ENCODE measurements at places on chromosomes 3 and 15.
A peak's percentile ranks its signal among the peaks of the same experiment; 100 is the strongest.

- peak; percentile 48 for DNase-seq
Observed at GRCh38 chr3:46812237-46812791, 50.9 kb downstream of the MYL3 start.

GRCh38 chr3:81823882-81824395 lies 62.5 kb upstream of the GBE1 start:
- DNase-seq, result no peak

DNA sequence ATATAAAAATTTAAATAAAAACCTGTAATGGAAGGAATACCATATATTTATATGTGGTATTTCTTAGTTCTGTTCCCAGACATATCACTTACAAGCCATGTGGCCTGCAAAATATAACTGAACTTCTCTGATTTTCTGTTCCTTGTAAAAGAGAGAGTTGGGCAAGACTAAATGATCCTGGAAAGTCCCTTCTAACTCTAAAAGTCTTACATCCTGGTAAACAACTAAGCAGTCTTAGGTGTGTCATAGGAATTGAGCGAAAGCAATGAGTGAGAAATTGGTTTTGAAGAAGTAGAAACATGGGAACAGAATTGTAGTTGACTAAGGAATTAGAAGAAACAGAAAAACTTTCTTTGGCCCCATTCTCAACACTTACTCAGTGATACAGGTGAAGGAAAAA lies 25.3 kb upstream of the IL20RB start:
- DNase-seq, result no peak

DNA sequence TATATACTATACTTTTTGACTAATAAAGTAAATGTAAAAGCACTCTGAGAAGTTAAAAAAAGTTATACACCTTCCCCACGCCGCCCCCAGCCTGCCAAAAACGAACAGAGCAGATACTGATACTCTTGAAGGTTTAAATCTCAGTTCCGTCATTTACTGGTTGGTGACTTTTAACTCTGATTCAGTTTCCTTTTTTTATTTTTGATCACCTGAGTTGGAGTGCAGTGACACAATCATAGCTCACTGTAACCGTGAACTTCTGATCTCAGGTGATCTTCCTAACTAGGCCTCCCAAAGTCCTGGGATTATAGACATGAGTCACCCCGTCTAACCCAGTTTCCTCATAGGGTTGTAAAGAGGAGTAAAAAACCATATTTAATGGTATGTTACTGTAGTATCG lies 3.3 kb upstream of the TIPIN start:
- DNase-seq, result no peak

DNA sequence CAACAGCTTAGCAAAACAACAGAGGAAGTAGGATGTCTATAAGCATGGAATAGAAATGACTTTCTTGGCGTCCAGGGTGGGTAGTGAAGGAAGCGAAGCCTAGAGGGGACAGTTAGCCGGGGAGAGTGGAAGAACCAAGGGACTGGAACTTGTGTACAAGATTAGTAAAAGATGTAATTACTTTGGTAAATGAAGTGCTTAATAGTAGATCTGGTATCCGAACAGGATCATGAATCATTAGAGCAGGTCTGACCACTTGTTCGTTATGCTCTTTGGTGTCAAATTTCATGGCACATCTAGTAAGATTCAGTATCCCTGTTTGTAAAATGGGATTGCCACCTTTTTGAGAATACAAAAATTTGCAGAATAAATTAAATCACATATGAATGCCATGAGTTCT lies 112.5 kb upstream of the MLF1 start:
- no peak for DNase-seq

DNA sequence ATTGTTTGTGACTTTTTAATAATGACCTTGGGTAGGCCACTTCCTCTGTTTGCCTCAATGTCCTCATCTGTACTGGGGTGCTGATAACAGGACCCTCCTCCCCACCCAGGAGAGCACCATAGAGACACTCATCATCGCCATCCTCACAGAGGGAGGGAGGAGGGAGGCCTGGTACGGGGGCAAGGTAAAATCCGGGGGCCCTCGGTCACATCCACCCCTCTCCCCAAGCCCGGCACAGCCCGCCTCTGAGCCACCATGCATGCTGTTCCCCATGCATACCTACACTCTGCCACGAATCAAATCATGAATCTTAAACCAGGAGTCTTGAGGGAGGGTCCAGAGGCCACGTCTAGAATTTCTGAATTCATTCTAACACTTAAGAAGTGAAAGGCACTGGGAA lies 74.9 kb upstream of the IQSEC1 start:
- DNase-seq, result no peak

DNA sequence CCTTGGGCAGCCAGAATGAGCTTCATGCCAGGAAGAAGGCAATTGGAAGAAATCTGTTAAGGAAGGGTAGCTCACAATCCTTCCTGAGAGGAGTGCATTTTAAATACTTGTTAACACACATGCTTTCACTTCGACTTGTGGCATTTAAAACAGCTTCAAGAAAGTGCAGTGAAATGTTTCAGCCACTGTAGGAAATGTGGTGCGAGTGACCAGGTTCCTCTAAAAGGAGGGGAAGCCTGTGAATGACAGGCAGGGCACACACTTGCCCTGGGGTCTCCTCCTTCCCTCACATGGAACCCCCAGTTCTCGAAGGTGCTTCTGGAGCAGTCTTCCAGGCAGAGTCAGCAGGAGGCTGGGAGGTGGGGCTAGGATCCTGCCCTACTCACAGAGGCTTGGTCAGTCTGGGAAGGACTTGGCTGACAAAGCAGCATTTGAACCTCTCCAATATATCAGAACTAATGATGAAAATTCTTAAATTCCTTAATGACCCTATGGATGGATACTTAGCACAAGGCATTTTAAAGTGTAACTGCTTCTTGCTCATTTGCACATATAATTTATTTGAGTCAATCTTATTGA lies 358.6 kb downstream of the CHST2 start:
- no peak for DNase-seq

GRCh38 chr3:146575636-146576035 lies 29.5 kb downstream of the PLSCR5 start:
- no peak for DNase-seq

DNA sequence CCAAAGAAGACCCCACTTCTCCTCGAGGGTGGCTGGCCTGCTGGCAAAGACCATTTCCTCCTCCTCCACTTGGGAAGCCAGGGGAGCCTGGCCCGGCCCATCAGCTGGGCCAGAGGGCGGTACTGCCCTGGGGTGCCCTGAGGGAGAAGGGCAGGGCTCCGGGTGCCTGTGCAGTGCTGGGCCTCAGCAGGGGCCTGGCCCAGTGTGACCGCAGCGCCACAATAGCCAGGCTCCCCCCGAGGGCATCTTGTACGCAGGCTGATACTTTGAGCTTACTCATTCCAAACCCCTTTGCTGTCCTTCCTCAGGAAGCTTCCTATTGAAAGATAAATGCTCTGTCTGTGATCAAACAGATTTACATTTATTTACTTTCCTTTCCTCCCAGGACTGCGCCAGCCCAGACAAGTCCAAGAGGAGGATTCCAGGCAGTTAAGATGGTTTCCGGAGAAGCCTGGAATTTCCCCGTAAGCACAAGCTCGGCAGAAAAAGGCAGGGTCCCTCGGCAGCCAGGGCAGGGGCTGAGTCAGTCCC lies 240.1 kb downstream of the XXYLT1 start:
- DNase-seq, result no peak

DNA sequence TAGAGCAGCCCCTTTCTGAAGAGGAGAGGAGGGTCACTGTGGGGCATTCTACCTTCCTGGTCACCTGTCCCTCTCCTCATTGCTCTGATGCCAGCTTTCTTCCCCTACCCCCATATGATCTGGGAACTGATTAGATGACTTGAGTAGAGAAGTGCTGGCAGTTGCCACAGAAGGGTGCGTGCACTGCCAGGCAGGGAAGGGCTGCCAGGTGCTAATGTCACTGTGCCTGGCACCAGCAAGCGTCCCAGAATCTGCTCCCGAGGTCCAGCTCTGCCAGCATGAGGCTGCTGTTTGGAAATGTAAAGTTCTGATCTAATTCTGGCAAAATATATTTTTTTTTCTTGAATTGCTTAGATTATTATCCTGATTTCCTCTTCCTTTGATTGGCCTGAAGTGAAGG lies 52.8 kb downstream of the PPM1L start:
- DNase-seq, result no peak

GRCh38 chr3:87062685-87063084 lies 71.7 kb upstream of the VGLL3 start:
- no peak for DNase-seq

DNA sequence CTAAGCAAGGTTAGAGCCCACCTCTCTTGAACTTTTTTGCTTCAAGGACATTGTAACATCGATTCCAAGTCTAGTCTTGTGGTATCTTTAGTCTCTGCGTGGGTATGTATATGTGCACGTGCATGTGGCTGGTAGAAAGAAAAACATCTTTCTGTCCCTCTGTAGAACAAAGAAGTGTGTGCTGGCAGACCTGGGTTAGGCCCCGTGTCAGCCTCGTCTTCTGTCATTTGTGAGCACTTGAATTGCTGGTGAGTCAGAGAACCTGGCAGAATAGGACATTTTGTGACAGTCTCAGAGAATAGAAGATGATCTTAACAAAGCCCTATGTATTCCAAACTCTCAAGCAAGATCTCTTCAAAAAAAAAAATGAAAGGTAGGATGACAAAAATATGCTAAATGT lies 102.2 kb upstream of the ATP10A start:
- no peak for DNase-seq

DNA sequence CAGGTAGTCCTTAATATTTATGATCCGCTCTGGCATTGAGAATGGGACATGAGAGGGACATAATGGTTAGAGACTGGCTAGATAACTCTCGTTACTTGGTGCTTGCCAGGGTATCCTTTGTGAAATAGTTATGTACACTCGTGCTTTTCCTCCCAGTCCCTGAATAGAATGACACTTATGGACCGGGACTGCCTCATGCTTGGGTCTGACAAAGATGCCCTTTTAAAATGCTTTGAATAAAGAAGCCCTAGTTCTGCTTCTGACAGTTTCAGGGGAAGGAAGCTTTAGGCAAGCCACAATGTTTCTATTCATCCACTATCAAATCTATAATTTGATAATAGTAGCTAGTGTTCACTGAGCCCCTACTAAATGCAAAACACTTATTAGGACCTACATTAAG lies 29.4 kb downstream of the POLR2M start:
- DNase-seq, result no peak

DNA sequence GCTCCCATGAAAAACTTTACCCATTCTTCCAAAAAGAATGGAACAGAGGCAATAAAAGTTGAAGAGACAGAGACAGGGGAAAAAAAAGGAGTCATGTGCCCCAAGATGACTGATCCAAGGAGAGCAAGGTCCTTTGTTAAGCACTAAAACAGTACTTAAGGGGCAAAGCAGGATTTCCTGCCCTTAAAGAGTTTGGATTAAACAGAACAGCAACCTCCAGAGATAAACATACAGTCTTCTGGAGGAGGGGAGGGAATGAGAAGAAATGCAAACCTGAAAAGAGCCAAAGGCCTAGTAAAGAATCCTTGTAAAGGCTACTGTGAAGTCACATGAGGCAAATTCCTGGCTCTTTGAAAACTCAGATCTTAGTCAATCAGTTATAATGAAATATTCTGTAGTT lies 38.2 kb downstream of the SHQ1 start:
- DNase-seq, result no peak

DNA sequence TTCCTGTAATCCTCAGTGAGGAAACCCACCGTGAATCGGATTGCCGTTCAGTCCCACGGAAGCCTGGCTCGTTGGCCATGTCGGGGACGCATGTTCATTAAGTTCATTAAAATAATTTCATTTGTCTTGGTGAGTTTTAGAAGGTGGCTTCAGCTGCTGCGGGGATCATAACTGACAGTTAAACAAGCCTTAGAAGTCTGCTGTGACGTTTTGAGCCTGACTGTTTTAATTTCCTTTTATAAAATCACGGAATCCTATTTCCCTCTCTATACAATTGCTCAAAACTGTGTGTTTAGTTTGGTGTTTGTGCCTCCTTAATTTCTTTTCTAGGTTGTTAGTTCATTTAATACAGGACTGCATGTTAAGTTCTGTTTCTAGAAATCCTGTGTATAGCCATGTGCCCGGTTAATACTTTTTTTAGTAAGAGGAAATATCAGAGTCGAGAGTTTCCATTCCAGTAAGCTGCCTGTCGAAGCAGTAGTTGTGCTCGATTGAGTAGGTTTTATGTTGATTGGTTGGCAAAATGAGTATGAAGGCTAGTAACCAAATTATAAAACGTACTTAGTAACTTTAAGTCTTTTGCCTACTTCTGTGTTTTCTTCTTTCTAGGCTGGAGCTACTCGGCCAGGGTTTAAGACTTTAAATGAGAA lies 705 bp downstream of the NIPA2 start:
- no peak for DNase-seq

- no peak for DNase-seq
Observed at GRCh38 chr3:60528651-60529050, 722.6 kb downstream of the FHIT start.

- no peak for DNase-seq
Observed at GRCh38 chr3:78906245-78906644, 861.6 kb downstream of the ROBO1 start.

GRCh38 chr3:42905740-42906069 lies 237 bp upstream of the ZNF662 start:
- DNase-seq, result no peak

GRCh38 chr15:56781666-56782065 lies 48.4 kb upstream of the ZNF280D start:
- no peak for DNase-seq

- no peak for DNase-seq
Observed at GRCh38 chr3:11568503-11569155, 75.1 kb downstream of the VGLL4 start.

GRCh38 chr3:133930341-133930933 lies 34.8 kb upstream of the RAB6B start:
- no peak for DNase-seq

- no peak for DNase-seq
Observed at GRCh38 chr3:168212664-168213285, 117.1 kb upstream of the GOLIM4 start.

- no peak for DNase-seq
Observed at GRCh38 chr3:123657568-123657967, 72.7 kb upstream of the HACD2 start.

GRCh38 chr15:50463423-50464358 lies 39.5 kb downstream of the USP8 start:
- no peak for DNase-seq

GRCh38 chr15:43799945-43800285 lies at the start of gene SERINC4:
Gene SERINC4, minus strand, starts transcription at chr15:43800220. Its CDS starts 234 bp downstream, at chr15:43799986.
- no peak for DNase-seq

DNA sequence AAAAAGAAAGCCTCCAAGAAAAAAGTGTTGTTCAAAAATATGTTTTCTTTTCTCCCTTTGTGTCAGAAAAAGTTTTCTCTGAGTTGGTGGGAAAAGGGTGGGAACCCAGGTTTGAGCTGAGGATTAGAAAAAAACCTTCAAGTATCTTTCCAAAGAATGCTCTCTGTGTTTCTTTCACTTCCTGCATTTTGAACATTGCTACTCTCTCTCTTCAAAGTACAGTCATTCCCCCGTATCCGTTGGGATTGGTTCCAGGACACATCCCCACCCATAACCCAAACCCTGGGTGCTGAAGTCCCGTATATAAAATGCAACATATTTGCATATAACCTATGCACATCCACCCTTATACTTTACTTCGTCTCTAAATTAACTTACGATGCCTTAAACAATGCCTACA lies 139.6 kb downstream of the TMCO5A start:
- no peak for DNase-seq

DNA sequence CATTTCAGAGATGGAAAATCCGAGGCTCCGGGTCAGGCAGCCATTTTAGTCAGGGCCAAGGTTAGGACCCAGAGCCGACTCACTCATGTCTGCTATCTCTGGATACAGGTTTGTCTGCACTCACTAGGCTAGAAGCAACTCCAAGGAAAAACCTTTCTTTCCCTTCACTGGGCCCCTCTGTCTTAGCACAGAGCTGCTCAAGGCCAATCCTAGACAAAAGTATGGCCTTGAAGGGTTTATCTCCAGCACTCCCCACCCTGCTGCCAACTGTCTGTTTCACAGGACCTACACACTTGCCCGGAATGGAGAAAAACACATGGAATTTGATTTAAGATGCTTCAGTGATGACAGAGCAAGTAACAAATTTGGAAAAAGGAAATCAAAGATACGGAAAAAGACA lies 25.6 kb downstream of the ACAN start:
- DNase-seq, result no peak

Measured in activated CD4-positive, CD25-positive, alpha-beta regulatory T cell (primary cell).